SIG-M5 (cell line): ENCODE measurements at places on chromosomes 1 and 21.
A peak's percentile ranks its signal among the peaks of the same experiment; 100 is the strongest.

GRCh38 chr1:37400466-37401225, 73.7 kb upstream of the ZC3H12A start:
- no peak for DNase-seq

DNA sequence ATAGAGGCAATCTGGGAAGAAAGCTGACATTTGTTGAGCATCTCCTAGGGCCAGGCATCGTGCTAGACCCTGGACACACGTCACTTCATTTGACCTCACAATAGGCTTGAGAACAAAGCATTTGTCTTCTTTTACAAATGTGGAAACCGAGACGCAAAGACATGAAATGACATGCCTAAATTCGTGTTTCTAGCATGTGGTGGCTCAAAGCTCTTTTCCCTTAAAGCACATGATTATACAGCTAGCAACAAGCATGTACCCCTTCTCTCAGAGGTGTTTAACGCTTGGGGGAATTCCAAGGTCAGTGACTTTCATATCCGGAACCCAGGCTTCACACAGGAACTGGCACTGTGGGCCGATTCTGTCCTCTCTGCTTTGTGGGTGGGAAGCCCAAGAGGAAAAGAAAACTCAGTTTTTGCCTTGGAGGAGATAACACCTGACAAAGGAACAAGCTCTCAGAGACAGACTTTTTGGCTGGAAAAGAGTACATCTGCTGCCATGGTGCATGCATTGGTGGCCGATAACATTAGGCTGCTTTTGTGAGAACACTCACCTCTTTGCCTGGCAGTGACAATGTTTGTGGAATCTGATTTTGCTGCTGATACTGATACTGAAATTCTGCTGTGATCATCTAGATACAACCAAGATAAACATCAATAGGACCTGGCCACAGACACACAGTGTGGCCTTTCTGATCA, 15.4 kb upstream of the CD2 start:
- DNase-seq, result no peak

GRCh38 chr1:192817246-192817645, 8.4 kb downstream of the RGS2 start:
- peak; percentile 12 for DNase-seq

DNA sequence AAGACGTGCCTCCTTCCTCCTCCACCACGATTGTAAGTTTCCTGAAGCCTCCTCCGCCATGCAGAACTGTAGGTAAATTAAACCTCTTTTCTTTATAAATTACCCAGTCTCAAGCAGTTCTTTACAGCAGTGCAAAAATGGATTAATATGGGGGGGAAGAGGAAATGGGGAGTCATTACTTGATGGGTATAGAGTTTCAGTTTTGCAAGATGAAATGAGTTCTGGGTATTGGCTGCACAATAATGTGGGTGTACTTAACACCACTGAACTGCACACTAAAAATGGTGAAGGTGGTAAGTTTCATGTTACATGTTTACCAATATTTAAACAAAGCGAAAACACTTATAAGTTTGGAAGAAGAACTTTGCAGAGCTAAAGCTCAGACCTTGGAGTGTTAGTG, 24.3 kb upstream of the DISP1 start:
- no peak for DNase-seq

GRCh38 chr21:41280115-41280919, 36.3 kb upstream of the FAM3B start:
- no peak for DNase-seq

GRCh38 chr1:40965531-40965930, 14.0 kb upstream of the CTPS1 start:
- no peak for DNase-seq

DNA sequence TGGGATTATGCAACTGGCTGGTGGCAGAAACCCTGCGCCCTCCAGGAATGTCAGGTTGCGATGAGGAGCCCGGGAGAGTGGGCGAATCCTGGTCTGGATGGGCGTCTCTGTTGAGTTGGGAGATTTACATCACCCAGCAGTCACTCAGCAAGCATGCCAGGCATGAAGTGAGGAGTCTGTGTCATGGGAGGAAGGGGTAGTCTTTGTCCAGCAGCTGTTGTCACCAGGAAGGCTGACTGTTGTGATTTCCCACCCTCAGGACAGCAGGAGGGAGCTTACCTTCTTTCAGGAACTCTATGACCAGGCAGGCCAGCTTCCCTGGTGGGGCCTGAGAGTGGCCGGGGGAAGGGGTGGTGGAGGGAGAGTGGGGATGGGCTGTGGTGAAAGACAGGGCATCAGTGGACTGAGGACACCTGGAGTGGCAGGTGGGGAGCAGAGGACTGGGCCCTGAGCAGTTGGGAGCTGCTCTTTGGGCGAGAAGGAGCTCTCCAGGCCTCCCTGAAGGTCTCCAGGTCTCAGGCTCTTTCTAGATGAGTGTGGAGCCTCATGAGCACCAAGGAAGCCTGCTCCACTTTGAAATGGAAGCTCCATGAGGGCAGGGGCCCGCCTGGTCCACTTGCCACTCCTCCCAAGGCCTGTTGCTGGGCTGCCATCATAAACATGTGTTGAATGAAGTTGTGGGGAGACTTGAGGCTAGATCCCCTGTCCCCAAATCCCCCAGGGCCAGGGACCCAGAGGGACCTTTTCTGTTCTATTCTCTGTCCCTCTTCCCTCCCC, 21.3 kb upstream of the PKP1 start:
- no peak for DNase-seq

DNA sequence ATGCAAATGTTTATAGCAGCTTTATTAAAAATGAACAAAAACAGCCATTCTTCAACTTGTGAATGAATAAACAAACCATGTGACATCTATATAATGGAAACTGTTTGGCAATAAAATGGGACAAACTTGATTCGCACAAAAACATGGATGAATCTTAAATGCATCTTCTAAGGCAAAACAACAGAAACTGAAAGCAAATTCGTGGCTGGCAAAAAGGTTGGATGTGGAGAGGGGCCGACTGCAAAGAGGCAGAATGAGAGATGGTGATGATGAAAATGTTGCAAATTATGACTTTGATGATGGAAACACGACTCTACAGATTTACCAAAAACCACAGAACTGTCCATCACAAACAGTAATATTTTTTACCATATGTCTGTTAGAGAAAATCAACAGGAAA, 327.0 kb upstream of the NR5A2 start:
- no peak for DNase-seq

- DNase-seq, result no peak
Measured at GRCh38 chr1:34683616-34684015, 71.2 kb upstream of the GJB5 start.

GRCh38 chr1:55685560-55685959, 470.4 kb upstream of the USP24 start:
- DNase-seq, result no peak

DNA sequence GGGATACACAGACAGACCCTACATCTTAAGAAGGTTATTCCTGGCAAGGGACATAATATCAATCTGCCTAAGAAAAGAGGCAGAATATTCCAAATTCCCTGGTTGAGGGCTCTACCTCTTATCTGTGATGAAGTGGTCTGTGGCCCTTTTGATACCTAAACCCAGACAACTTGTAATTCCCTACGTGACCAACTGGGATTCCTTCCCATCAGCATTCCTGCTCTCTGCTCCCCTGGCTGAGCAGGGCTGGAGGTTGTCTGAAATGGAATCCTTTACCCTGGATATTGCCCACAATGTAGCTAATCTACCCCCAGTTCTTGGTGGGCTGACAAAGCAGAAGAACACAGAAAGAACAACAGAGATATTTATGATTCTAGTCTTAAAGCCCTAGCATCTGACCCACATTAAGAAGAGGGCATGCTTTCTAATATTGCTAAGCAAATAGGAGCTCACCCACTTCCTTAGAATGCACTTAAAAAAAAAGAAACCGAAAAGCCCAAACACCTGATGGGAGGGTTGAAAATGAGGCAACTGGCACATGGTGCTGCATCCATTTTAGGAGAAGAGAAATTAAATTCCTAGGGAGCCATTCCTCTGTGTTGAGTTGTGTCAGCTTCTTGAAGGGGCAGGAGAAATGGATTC, 36.8 kb downstream of the GADD45A start:
- DNase-seq, result no peak

DNA sequence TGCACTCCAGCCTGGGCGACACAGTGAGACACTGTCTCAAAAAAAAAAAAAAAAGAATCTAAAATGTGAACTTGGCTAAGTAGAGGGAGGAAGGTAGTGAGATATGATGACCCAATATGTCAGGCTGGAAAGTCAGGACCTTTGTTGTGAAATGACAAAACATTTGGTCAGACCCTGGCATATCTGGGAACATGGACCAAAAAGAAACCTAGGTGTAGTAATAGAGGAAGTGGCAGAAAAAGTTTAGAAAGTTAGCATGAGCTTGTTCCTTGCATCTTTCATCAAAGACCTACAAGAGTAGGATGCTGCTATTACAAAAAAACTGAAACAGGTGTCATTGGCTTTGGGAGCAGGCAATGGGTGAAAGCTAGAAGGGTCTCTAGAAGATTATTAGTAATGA, 7.3 kb upstream of the S100A3 start:
- no peak for DNase-seq

DNA sequence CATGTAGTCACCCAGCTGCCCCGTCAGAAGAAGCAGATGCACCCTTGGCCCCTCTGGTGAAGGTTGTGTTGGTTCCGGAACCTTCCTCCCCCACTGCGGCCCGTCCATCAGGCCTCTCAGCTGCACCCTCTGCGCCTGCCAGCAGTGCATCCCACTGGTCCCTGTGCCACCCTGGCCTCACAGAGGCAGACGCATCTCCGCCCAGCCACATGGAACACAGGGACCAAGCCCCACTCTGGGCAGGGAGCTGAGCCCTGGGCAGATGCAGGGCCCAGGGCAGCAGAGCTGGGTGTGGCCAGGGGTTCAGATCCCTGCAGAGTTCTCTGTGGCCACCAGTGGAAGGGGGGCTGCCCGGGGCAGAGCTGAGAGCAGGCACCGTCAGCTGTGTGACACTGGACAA, 50.6 kb downstream of the SLC19A1 start:
- no peak for DNase-seq

DNA sequence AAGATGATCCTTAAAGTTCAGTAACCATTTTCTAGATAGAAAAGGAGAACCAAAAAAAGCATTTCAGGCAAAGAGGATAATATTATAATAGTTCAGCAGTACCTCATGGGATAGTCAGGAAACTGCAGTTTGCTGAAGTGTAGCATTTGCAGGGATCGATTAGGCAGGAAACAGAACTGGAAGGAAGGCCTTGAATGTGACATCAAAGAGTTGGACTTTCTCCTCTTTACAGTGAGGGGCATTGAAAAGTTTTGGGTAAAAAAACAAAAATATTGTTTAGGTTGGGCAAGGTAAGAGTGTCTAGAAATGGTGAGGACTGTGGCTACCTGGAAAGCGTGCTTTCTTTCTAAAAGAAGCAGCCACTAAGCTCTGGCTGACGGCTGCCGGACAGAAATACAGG, 8.0 kb upstream of the IRF6 start:
- DNase-seq, result no peak

GRCh38 chr1:178283409-178283808, 189.5 kb downstream of the RASAL2 start:
- DNase-seq, result no peak

DNA sequence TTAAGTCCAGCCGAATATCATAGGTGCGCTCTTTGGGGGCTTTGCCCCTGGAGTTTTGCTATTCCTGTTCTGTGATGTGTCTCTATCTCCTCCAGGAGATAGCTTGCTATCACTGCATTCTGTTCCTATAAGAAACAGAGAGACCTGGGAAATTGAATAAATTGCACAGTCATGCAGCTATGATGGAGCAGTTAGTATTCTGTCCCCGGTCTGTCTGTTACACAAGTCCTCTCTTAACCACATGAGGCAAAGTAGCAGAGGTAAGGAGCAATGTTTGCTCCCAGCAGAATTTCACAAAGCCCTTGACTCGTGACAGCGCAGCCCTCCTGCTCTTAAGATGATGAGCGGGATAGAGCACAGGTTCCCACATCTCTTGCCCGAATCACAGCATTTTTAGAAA, 63.9 kb upstream of the GRHL3 start:
- DNase-seq, result no peak

DNA sequence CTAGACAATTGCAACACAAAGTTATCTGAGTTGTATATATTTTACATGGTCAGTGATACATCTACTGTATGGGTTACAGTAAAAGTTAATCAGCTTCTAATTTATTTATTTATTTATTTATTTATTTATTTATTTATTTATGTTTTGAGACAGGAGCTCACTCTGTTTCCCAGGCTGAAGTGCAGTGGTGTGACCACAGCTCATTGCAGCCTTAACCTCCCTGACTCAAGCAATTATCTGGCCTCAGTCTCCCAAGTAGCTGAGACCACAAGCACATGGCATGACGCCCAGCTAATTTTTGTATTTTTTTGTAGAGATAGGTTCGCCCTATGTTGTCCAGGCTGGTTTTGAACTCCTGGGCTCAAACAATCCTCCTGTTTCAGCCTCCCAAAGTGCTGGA, 241.6 kb downstream of the PTPRC start:
- DNase-seq, result no peak

DNA sequence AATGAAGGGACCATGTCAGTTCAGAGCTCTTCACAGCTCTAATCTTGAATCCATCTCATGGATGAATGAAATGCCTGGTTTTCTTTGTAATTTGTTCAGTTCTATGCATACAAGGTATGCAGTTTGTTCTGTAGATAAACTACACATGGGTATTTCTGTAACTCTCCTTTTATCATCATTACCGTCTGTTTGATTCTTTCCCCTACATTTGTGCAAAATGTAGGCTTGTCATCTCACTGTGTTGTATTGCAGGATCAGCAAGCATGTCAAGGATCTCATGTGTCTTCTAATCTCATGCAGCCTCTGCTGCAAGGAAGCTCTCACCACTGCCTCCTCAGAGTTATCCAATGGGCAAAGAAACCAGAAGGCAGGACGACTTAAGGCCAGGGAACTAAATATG, 79.3 kb downstream of the OLFML2B start:
- DNase-seq, result no peak

GRCh38 chr1:1175221-1176062, 1.8 kb downstream of the TTLL10 start:
- no peak for DNase-seq

DNA sequence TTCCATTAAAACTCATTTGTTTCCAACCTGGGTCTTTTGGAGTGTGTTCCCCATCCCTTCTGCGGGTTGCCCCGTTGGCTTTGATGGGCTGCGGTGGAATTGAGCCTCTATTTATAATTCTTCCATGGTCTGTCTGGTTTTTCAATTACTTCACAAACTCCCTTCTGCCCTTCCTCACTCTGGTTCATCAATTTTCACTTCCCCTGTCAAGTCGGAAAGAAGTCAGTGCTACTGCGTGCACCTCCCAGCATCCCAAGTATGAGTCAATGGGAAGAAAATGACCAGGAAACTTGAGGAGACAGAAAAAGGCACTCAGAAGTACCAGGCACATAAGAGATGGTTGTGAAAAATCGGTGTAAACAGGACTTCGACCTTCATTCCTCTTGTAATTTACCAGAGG, 126.2 kb downstream of the KAZN start:
- no peak for DNase-seq

DNA sequence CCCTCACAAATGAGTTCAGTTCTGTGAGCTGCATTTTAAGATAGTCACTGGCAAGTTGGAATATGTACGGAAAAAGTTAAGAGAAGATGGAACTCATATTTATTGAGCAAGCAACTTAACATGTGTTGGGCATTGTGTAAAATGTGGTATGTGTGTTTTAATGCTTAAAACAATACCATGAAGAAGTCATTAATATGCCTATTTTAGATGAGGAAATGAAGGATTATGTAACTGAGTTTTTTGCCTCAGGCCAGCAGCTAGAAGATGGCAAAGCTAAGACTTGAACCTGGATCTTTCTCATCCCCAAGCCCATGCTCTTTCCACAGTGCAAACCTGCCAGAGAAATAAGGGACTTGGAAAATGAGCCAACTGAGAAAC, 48.9 kb downstream of the SPATA46 start:
- DNase-seq, result no peak
